ENCODE measurements at places on chromosomes 6 and 20.

- no peak for DNase-seq
These were observed 52.0 kb downstream of the ADGRF1 start for GRCh38 chr6:46990031-46990644.

DNA sequence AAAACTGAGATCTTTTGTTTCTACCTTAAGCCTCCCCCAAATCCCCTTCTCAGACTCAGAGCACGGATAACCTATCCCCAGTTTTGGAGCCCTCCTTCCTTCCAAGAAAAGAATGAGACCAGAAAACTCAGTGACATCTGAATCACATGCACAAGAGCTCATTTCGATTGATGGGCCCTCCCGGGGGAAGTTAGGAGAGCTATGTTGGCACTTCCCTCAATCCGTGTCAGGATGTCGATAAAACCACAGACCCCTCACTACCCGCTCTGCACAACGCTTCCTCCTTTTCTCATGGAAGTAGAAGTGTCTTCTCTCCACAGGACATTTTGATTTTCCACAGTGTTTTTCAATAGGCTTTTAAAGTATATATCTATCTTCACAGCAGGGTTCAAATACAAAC lies 332.4 kb downstream of the HACE1 start:
- no peak for DNase-seq

GRCh38 chr6:139612135-139612465 lies 237.7 kb upstream of the CITED2 start:
- DNase-seq: no peak

DNA sequence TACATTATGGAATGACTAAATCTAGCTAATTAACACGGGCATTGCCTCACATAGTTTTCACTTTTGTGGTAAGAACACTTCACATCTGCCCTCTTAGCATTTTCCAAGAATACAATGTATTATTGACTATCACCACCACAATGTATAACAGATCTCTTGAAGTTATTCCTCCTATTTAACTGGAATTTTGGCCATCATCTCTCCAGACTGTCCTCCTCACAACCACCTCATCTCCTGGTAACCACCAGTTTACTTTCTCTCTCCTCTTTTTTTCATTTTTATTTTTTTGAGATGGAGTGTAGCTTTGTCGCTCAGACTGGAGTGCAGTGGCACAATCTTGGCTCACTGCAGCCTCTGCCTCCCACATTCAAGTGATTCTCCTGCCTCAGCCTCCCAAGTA lies 8.2 kb upstream of the SHLD1 start:
- no peak for DNase-seq

DNA sequence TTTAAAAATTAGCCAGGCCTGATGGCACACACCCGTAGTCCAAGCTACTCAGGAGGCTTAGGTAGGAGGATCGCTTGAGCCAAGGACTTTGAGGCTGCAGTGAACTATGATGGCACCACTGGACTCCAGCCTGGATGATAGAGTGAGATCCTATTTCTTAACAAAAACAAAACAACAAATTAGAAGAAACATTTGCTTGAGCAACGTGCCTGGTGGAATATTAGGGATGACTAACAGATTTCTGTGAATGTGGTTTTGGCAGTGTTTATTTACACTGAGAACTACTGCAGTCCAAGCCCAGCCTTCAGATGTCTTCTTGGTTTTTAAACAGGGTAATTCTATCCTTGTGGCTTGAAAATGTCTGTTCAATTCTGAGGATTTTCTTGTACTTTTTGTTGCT lies 9.2 kb downstream of the PPP1R3G start:
- DNase-seq: no peak

DNA sequence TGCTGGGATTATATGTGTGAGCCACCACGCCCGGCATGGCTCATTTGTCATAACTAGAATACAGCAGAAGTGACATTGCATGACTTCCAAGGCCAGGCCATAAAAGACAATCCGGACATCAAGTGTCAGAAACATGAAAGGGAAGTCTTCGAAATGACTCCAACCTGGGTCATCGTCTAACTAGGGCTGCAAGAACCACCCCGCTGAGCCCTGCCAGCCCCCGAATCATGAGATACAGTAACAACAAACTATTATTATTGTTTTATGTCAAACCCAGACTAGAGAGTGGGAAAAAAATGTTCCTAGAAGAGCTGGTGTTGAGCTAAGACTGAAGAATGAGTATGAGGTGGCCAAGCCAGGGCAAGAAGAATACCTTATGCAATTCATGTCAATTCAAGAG lies 59.6 kb downstream of the ZNF217 start:
- DNase-seq: no peak

DNA sequence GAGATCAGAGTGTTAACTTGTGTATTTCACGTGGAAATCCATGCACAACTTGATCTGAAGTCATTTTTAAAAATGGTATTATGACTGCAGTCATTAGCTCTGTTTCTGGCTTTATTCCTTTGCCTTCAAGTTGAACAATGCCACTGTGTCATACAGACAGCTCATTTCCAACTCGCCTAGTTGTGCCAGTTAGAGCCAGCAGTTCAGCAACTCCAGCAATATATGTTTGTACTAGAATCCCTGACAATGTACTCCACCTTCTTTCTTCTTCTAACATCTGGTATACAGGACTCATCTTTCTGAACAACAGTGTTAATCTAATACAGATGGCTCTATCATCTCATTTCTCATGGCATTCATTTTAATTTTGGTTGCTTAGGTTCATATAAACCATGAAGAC lies 418.3 kb upstream of the POU3F2 start:
- DNase-seq: no peak

GRCh38 chr20:58759947-58760346 lies 67.3 kb downstream of the NPEPL1 start:
- no peak for DNase-seq

DNA sequence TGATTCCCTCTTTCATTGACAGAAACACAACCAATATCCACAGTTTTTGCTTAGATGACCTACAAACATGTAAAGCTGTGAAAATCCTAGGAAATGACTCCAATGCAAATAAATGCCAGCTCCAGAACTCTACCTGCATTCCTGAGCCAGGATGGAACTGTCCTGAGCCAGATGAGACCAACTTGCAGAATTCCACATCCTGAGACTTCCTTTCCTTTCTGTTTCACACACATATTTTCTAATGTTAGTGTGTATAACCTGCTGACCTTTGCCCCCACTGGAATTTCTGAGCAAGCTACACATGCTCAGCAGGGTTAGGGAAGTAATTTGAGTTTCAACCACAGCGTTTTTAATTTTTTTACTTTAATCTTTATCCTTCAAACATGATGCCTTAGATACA lies 69.6 kb upstream of the ADGRF1 start:
- no peak for DNase-seq

GRCh38 chr20:52404671-52405070 lies 213.1 kb upstream of the ZFP64 start:
- no peak for DNase-seq

DNA sequence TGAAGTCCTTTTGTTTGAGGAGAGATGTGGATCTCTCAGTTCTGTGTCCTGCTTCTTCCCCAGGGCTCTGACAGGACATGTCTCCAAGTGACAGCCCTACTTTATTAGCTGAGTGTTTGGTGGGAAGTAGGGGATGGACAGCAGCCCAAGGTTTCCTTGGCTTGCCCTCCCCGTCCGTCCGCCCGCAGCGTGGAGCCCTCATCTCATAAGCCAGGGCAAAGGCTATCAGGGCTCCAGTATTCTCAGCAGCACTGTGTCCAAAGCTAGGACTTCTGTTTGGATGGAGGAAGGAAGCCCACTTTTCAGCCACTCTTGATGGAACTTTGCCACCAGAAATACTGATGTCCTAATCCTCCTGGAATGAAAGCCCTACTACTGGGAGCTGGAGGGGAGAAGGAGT lies 13.6 kb downstream of the CDC5L start:
- no peak for DNase-seq

DNA sequence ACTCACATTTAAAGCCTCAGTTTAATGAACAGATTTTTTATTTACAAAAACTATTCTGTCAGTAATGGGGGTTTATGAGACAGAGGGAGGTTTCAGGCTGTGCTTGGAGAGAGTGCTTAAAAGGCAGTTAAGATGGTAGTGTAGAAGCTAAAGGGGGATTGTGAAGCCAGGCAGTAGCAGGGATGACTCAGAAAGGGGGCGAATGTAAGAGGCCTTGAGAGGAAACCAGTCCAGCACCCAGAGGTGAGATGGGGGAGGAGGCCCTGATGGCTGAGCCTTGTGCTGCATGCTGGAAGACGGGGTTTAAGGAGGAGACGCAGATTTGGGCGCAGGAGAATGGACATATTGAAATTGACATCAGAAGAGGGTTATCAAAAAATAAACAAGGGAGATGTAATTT lies 6.6 kb upstream of the SERPINB9 start:
- DNase-seq: no peak

DNA sequence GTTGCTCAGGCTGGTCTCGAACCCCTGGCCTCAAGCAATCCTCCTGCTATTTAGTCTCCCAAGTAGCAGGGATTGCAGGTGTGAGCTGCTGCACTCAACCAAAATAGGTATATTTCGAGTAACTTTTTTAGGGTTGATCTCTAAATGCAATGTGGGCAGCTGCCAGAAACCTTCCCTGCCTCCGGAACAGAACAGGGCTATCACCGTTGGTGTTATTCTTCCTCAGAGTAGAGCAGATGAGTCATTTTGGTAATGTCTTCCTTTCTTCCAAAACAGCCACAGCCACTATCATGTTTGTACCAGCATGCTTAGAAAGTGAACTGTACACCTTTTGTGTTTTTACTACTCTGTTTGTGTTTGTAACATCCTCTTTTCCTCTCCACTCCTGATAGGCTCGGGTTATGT lies 44.1 kb downstream of the SNX9 start:
- DNase-seq: no peak

DNA sequence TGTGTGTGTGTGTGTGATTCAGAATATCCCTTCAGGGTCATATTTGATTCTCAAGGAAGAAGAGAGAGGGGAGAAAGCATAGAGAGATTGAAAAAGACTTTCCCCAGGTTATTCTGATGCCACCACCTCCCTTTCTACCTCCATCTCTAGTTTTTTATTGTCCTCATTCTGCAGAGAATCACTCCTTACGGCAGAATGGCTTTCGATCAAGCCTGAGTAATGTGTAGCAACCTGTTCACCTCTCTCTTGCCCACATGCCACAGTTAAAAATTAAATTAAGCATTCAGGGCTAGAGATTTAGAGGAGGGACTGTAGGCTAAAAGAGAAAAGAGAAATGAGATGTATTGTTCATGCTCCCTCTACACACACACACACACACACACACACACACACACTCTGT lies 18.1 kb downstream of the KLHL32 start:
- no peak for DNase-seq

DNA sequence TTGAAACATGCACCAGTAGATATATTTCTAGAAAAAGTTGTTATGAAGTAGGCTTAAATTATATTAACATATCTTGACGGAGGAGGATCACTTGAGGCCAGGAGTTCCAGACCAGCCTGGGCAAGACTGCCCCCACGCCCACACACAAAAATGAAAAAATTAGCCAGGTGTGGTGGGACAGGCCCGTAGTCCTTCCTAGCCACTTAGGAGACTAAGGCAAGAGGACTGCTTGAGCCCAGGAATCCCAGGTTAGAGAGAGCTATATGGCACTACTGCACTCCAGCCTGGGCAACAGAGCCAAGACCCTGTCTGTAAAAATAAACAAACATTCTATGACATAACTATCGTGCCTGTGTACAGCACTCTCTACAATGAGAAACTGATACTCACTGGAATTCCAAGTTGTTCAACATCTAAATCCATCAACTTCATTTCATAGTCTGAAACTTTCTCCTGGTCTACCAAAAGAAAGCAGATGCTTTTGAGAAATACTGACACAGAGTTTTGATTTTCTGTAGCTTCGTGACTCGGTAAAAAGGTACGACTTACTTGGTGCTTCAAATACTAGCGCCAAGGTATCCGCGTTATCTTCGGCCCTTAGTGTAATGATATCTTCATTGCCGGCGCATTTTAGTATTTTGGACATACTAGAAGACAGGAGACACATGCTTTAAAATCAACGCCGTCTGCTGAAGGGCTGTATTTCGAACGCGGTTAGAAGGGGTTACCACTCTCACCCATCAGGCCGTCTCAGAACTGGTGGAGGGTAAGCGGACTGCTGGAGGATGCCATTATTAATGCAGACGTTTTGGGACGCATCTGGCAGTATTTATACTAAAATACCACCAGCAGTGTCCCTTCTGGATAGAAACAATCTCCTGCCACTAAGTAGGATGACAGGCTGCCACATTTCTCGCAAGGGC lies 1.3 kb downstream of the PCNA start:
- DNase-seq: no peak

GRCh38 chr20:3461211-3461771 lies 9.5 kb upstream of the ATRN start:
- DNase-seq: no peak

GRCh38 chr6:45743028-45743615 lies 272.5 kb downstream of the CLIC5 start:
- no peak for DNase-seq

DNA sequence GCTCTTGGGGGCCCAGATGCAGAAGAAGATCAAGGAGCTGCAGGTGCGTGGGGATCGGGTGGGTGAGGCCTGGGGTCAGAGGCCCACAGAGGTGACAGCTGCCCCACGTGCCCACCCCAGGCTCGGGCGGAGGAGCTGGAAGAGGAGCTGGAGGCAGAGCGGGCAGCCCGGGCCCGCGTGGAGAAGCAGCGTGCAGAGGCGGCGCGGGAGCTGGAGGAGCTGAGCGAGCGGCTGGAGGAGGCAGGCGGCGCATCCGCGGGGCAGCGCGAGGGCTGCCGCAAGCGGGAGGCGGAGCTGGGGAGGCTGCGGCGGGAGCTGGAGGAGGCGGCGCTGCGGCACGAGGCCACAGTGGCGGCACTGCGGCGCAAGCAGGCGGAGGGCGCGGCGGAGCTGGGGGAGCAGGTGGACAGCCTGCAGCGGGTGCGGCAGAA lies 41.5 kb downstream of the MYH7B start:
- DNase-seq: no peak

- no peak for DNase-seq
These were observed 921.8 kb upstream of the GJE1 start for GRCh38 chr6:141210901-141211300.

DNA sequence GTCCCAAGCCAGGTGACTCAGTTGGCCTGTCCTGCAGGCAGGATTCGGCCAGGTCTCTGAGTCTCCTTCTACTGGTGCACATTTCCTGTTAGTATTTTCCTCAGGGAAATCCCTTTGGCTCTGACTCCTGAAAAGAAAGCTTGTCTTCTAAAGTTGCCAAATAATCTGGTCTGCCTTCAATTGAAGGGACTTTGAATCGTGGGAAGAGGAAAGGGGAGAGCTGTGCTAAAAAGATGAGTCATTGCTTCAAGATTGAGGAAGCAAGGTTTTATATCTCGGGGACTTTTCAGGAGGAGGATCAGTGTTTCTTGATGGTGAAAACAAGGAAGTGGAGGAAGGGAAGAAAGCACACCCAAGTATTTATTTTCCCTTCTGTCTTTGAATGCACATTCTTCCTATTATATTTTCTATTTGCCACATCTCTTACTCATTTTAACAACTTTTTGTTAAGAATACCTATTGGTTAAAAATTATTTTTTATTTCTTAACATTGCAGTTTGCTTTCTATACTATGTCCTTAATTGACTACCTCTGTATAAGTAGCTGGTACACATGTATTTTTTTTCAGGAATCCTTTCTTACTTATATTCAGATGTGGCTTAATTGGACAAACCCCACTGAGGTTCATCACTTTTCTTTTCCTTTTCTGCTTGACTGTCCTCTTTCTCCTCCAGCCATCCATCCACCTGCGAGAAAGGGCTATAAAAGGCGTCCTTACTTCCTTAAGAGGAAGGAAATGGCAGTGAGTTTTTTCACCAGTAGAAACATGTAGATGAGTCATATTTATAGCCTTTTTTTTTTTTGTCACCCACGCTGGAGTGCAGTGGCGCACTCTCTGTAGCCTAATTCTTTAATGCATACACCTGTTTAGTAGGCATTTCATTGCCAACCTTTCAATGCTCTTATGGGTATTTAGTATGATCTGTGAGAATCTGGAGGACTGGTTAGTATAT lies 15.0 kb upstream of the IFNGR1 start:
- DNase-seq: no peak

- DNase-seq: no peak
These were observed 132.7 kb upstream of the TCF21 start for GRCh38 chr6:133756078-133756695.

Data from activated CD4-positive, alpha-beta T cell treated with anti-CD3 and anti-CD28 coated beads for 24 hours (primary cell).